Right lobe of liver (tissue), 6 donors: ENCODE measurements at places on chromosomes 11 and 22.

GRCh38 chr11:92827132-92827531, 142.3 kb upstream of the MTNR1B start:
- no peak for DNase-seq

- DNase-seq: no peak
These were observed 105.6 kb downstream of the SLC1A2 start for GRCh38 chr11:35313760-35314153.

DNA sequence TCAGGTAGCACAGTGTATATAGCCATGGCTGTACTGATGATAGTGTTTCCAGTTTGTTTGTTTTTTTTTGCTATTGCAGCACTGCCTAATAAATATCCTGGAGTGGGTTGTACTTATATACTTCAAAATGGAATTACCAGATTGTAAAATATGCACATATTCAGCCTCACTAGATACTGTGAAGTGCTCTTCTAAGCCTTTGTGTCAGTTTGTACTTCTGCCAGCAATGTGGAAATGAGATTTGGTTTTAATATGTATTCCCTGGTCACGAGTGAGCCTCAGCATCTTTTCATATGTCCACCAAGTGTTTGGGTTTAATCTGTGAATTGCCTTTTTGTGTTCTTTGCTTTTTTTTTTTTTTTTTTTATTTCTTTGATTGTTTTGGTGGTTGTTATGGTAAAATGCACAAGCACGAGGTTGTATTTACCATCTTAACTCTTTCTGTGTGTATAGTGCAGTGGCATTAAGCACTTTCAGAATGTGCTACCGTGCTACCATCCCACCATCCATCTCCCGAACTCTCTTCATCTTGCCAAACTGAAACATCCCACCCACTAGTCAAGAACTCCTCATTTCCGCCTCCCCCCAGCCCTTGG, 34.9 kb downstream of the ST3GAL4 start:
- no peak for DNase-seq

- DNase-seq: no peak
These were observed 18.5 kb downstream of the FBLN1 start for GRCh38 chr22:45521178-45521577.

- DNase-seq: no peak
These were observed 88.1 kb downstream of the RELT start for GRCh38 chr11:73464347-73464746.

DNA sequence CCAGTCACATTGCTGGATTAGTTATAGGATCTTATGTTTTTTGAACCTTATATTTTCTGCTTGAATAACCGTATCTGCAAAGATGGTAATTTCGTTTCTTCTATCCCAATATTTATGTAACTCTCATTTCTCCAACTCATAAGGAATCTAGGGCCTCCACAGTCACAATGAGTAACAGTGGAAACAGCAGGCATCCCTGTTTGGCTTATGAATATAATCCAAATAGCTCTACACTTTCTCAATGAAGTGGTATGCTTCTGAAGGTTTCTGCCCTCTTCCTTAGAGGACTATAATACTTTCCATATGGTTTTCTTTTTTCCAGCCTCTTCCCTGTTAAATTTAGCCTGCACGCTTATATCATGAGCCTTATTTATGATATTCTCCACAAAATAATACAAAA, 16.5 kb downstream of the ATP6V1E1 start:
- no peak for DNase-seq

GRCh38 chr11:35064114-35064800, 74.7 kb upstream of the CD44 start:
- no peak for DNase-seq

GRCh38 chr11:111635706-111636045, 33.4 kb downstream of the SIK2 start:
- DNase-seq: no peak

GRCh38 chr11:78635814-78636506, 61.3 kb upstream of the NARS2 start:
- no peak for DNase-seq
